ENCODE measurements at places on chromosomes 5 and 9.
A peak's percentile ranks its signal among the peaks of the same experiment; 100 is the strongest.

DNA sequence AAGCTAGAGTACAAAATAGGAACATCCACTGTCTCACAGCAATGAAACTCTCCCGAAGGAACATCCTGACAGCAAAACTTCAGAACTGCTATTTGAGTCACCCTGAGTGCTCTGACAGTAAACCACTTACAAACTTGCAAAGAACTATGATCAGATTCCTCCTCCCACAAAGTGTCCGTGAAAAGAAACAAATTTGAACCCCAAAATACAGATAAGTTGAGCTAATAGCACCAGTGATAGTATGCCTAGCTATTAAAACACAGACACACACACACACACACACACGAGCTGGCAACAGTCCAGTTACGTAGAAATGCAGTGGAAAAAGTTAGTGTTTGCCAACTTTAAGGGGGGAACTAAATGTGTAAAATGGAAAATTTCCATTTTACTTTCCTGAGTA lies 3.1 kb upstream of the GLIS3 start:
- DNase-seq = no peak

DNA sequence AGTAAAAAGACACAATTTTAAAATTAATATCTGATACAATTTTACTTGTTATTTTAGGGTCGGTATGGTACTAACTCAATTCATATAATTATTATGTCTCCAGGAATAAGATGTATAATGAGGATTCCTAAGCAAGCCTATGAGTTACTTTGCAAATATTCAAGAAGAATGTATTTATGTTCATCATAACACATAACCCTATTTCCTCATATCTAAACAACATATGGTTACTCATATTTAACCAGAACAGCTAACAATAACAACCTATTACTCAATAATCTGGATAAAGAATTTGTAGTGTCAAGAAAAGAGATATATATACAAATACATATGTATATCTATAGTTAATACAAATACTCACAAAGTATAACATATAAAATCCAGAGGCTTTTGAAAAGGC lies 285.9 kb downstream of the ARL15 start:
- DNase-seq = no peak

DNA sequence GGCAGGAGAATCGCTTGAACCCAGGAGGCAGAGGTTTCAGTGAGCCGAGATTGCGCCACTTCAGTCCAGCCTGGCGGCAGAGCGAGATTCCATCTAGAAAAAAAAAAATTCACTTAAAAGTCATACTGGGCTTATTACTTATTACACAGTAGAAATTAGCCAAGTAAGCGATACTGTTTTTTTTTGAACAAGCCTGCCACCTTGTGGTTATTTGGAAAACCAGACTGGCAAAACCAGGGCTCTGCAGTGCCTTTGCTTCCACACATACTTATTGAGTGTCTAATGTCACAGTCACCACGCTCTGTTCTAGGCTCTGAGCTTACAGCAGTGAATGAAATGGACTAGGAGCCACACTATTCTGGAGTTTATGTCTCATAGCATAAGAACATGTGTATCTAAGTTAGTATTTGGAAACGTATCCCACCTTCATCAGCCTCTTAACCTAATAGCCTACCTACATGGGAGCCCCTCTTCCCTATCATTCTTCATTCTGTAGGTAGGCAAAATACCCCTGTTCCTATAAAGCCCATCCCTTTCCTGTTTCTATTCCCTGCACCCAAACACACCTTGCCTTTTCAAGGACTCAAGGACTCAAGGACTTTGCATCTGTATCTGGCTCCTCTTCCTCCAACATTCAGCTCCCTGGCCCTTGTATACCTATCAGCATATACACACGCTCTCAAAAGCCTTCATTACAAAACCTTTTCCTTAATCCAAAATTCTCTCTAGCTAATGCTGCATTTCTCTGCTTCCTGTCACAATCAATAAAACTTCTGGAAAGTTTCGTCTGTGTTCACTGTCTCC lies 13.9 kb upstream of the BASP1 start:
- peak; percentile 68 for DNase-seq

DNA sequence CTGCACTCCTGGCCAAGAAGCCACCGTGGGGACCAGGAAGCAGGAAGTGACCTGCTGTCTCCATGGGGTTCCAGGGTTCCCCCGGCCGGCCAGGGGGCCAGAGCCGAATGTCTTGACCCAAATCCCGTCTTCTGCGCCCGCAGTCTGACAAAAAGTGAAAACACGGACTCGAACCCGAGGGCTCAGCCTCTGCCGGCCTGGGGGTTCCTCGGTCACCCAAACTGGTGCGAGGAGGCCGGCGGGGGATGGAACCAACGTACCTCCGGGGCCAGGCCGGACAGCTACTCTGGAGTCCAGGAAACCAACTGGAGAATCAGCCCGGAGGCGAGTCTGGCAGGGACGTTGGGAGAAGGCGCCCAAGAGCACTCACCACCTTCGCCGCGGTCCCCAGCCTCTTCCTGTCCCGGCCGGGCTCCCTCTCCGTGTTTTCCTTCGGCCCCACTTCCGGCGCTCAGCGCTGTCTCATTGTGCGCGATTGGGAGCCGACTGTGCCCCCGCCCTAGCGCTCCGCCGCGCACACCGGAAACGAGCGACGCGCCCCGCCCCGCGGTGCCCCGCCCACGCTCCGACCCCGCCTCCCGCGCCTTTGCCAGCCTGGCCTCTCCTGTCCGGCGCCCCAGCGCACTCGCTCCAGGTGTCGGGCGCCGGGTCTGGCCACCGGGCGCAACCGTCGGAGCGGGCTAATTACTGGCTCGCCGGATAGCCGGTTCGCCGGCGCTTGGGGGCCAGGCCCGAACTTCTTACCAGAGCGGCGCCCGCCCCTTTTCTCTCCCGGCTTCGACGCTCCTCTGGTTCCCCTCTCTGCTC lies at the start of gene TUT7:
TSS of gene TUT7 (minus strand) at position 400 of the 807 bp plus-strand sequence. CDS start 1,211 bp downstream, outside the sequence.
- DNase-seq = peak; percentile 92

GRCh38 chr5:126613941-126614592 lies 13.3 kb downstream of the PHAX start:
- DNase-seq = no peak

- peak; percentile 18 for DNase-seq
Measured at GRCh38 chr9:15837079-15837679, 284.3 kb downstream of the CCDC171 start.

- DNase-seq = no peak
Measured at GRCh38 chr5:115306011-115306536, 9.6 kb upstream of the CCDC112 start.
